ENCODE measurements at places on chromosomes 16 and 17.

DNA sequence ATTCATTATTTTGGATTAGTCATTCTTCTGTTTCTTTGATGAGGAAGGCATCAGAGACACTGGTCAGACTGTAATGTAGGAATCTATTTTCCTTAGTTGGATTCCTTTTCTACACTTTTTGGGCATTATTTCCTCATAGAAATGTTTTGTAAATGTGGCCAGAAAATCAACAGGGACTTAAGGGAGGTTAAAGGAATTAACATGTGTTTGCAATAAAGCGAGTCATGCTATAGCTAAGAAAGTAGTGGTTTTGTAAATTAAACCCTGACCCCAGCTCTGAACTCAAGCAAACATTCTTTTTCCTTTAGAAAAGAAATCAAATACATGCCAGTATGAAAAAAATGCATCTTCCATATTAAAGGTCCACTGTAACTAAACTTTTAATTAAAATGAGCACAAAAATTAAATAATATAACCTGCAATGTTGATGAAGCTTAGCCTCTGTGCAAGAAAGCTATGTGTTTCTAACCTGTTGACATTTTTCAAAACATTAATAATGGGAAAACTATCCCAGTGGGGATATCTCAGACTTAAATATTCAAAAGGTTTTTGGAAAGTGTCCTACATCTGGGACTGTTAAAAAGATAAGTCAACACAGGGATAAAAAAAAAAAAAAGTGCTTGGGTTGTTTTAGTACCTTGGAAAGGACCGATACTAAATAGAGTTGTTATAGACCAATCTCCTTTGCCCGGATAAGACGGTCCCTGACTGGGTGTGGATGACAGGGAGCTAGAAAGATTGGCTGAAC is 428.0 kb downstream of the CA10 start:
- DNase-seq: no peak

DNA sequence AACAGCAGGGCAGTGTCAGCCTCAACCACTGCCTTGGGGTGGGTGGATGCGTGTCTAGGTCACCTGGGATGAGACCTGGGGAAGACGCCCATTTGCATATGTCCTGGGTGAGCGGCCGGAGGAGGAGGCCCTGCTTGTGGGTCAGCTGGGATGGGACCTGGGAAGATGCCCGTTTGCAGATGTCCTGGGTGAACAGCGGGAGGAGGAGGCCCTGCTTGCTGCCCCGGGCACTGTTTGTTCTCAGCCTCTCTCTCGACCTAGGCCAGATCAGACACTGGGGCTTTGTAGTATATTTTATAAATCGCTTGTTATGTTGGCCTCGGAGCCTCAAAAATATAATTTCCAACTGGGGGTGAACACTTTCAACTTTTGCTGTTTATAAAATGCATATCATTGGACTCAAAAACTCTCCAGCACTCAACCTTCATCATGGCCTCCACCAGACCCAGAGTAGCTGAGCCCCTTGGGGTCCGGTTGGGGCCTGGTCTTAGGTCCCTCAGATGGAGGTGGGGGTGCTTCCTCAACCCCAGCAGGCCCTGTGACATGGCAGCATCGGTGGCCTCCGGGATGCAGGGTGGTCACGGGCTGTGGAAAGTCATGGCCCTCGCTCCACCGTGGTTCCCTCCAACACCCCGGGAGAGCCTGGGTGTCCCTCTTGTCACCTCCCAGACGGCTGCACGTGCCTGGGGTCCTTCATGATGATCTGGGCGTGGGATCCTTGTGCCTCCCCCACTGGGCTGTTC is 17.3 kb downstream of the DBNDD1 start:
- DNase-seq: no peak

GRCh38 chr16:69116906-69117305 is 11.5 kb downstream of the HAS3 start:
- DNase-seq: no peak

DNA sequence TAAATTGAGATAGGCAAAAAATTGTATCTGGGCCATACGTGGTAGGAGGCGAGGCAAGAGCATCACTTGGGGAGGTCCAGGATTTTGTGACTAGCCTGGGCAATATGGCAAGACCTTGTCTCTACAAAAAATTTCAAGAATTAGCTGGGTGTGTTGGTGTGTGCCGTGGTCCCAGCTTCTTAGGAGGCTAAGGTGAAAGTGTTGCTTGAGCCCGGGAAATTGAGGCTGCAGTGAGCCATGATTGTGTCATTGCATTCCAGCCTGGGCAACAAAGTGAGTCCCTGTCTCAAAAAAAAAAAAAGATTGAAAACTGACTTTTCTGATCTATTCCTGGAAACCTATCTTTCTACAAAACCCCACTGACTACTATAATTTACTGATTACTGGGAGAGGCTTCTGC is 26.7 kb downstream of the CDK12 start:
- DNase-seq: no peak

DNA sequence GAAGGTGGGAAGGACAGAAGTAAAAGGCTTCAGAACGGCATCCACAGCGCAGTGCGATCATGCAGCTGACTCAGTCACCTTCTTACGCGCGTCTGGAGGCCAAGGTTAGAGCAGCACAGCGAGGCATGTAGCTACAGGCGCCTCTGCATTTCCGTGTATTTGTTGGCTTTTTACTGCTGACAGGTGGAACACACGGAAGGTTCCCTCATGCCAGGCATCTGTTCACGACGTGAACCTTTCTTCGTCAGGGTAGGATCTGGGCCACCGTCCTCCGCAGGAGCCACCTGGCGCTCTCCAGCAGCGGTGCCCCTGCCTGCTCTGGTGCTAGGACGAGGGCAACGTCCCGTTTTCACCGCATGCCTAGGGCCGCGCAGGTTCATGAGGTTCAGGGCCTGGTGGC is 15.3 kb downstream of the TMEM204 start:
- no peak for DNase-seq

GRCh38 chr16:65754820-65755691 is 611.4 kb upstream of the CDH5 start:
- no peak for DNase-seq

GRCh38 chr17:3879186-3879585 is 13.7 kb downstream of the CAMKK1 start:
- peak; percentile 82 for DNase-seq

DNA sequence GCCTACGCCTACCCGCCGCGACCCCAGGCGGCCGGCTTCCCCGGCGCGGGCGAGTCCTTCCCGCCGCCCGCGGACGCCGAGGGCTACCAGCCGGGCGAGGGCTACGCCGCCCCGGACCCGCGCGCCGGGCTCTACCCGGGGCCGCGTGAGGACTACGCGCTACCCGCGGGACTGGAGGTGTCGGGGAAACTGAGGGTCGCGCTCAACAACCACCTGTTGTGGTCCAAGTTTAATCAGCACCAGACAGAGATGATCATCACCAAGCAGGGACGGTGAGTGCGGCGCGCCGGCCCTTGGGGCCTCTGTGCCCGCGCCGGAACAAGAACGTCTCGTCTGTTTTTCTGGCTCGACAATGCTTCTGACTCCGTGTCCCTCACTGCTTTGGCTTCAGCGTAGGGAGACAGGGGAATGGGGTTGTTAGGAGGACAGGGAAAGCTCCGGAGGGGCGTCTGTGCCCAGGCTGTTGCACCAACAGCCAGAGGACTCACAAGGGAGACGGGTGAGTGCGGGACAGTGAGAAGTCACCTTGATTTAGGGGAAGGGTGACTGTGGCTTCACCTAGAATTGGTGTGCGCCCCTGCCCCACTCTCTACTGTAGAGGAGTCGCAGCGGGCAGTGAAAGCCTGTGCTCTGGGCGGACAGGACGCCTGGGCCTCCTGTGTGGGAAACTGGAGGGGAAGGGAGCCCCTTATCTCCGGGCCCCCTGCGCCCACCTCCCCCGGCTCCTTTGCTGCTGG is 806 bp downstream of the TBX21 start:
- peak; percentile 82 for DNase-seq

DNA sequence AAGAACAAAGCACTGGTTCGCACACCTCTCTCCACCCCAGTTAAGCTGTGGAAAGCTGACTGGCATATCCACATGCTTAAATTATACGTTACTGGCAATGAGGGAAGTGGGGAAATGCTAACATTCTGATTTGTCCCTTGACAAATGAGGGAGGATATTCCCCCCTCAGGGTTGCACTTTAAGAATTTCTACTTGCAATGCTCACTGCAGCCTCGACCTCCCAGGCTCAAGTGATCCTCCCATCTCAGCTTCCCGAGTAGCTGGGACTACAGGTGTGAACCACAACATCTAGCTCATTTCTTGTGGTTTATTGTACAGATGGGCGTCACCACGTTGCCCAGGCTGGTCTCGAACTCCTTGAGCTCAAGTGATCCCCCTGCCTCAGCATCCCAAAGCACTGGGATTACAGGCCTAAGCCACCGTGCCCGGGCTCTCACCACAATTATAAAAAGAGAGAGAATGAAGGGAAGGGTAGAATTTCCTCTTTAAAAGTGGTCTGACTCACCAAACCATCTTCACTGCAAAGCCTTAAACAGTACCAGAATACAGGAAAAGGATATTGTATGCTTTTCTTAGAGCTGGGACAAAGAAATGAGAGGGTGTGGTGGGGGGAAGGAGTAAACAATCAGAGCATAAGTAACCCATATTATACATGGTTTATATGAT is 38.9 kb downstream of the KANSL1 start:
- no peak for DNase-seq
